Subcutaneous adipose tissue (tissue), 4 donors: ENCODE measurements at places on chromosomes 11 and 22. TPM values are rescaled to one million over a fixed set of nuclear protein-coding genes. Genes with fewer than 3 reads are reported as not detected.

TSPAN32 gene
- 2.1 TPM for total RNA-seq

OR4A16 gene
- not detected for total RNA-seq

CARD18 gene
- not detected for total RNA-seq

KCNQ1 gene
- total RNA-seq = 3.2 TPM

SHANK2 gene
- 0.66 TPM for total RNA-seq
